ENCODE measurements at places on chromosomes 2 and 18. TPM values are rescaled to one million over a fixed set of nuclear protein-coding genes. Genes with fewer than 3 reads are reported as not detected.

POMC gene
- total RNA-seq = not detected

CRYGC gene
- not detected for total RNA-seq

FLACC1 gene
- 1.2 TPM for total RNA-seq

KYNU gene
- 1.1 TPM for total RNA-seq

TTN gene
- total RNA-seq = under 0.01 TPM

Data from HT-29 (cell line).